CD4-positive, alpha-beta T cell treated with Interleukin-12 subunit alpha and Interleukin-12 subunit beta, for 1 hour (primary cell): ENCODE measurements at places on chromosomes 6 and 20.

- DNase-seq, result peak; percentile 71
Observed at GRCh38 chr6:70369332-70369950, 43.9 kb upstream of the FAM135A start.

- DNase-seq, result no peak
Observed at GRCh38 chr20:14491436-14491835, 154.0 kb upstream of the FLRT3 start.

GRCh38 chr6:140401761-140402160 is 1027.3 kb upstream of the CITED2 start:
- no peak for DNase-seq

GRCh38 chr6:100171533-100172321 is 177.7 kb upstream of the MCHR2 start:
- no peak for DNase-seq

DNA sequence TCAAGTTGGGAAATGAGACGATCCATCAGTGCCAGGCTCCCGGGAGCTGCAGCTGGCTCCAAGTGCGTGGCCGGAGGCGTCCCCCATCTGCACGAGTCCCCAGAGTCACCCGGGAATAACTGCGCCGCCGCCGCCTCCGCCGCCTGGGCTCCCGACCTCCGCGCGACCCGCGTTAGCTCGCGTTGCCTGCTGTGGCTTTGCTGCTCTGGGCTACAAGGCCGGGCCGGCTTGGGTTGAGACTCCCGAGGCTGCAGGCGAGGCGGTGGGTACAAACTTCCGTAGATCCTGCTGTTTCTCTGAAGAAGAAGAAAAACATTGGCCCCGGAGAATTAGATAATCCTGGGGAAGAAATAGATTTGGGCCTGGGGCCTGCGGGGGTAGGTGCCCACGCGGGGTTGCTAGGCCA is 7.4 kb upstream of the LAMP5 start:
- no peak for DNase-seq

DNA sequence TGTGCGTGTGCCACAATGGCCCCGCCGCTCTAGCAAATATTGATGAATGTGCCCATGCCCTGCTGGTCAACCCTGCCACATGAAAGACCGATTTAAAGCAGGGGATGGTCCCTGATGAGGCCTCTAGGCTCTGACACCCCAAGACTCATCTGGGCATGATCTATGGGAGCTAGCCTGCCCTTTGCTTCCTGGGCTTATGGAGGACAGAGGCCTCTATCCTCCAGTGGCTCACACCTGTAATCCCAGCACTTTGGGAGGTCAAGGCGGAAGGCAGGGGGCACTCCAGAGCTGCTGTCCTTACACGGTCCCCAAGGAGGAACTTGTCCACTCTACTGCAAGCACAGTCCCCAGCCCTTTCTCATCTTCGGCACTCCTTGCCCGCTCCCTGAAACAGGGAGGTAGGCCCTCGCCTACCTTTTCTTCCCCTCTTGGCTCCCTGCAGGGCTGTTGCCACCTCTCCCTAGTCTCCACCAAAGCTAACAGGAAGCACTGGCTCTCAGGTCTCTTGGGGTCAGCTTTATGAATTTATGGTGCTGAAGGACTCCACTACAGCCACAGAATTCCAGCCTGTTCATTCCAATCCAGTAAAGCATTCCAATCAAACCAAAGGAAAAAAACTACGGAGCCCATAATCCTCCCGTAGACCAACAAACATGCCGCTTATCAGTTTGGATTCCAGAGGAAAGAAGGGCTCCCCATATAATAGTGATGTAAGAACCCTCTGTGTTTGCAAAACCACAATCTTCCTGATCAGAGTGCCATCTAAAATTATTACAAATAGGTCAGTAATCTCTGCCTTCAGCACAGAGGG is 48.7 kb upstream of the FOXQ1 start:
- DNase-seq, result no peak

DNA sequence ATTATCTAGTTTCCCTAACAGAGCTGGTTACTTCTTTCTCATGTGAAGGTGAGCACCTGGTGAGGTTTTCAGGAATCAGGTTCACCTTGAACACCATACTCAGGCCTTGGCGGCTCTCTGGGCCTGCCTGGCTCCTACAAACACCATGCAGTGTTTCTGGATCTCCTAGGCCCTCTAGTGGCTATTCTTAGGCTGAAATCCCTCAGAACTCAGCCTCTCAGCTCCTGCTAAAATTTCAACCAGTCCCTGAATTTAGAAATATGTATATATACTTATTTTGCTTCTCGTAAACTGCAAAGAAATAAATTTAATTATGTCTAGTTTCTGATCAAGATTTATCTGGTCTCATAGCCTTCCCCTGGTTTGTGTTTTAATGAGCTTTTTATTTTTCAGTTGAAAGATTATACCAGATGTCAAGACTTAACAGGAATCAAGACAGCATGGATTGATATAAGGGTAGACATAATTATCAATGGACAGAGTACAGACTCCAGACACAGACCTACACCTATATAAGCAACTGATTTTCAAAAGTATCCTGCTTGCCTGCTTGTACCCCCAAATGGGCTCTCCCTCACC is 55.9 kb downstream of the ANKEF1 start:
- DNase-seq, result peak; percentile 41

GRCh38 chr6:159425421-159425820 is 256.2 kb downstream of the FNDC1 start:
- no peak for DNase-seq

DNA sequence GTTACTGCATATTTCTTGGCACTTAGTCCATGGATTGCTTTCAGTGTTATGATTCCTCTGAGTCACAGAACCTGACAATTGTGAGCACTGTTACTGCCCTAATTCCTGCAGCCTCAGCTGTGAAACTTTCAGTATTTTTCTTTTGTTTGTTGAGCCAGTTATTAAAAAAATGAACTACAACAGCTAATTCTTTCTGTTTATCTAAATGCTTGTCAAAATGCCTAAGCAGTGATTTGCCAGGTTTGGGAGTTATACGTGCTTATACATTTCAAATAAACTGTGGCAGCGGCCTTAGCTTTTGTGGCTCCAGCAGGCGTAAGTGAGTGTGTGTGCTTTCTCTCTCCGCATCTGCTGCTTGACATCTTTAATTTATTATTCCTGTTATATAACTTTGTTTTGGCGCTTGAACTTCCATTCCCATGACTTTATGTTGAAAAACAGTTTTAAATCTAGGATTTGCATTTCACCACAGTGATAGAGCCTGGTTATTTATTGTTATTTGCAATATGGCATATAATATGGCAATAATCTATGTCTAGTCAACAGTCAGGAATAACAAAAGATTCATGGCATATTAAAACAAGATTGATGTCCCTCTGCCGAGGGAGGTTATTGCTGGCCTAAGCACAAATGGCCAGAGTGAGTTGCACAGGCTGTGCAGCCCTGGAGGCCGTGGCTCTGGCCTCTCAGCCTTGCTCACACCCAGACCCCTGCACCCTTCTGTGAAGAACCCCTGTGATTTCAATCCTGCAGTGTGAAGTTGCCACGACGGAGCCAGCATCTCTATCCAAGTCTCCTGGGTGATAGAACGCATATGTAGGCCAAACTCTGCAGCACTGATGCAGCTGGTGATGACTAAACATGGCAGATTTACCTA is 303.4 kb downstream of the THBS2 start:
- no peak for DNase-seq

DNA sequence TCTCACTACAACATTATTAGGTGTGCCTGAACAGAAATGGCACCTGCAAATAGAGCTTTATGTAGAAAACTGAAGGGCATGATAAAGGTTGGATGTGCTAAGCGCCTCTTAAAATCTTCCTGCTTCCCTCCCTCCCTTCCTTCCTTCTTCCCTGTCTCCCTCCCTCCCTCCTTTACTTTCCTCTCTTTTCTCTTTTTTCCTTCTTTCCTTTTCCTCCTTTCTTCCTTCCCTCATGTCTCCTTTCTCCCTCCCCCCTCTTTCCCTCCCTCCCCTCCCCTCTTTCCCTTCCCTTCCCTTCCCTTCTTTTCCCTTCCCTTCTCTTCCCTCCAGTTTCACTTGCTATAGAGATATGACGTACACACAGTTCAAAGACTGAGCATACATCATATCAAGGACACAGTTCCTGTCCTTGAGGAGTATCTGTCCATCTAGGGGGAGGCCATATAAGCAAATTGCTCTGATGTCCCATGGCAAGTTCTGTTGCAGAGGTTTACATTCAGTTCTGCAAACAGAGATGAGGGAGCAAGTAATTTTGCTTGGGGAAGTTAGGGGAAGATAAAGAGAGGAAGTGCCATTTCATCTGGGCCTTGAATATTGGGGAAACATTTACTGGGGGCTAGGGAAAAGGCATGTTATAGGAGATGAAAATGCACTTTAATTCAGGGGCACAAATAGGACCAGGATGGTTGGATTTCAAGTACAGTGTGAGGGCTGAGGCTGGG is 79.0 kb upstream of the EEF1E1 start:
- DNase-seq, result no peak

- no peak for DNase-seq
Observed at GRCh38 chr20:52294106-52294628, 102.6 kb upstream of the ZFP64 start.

GRCh38 chr6:111550953-111551352 is 54.7 kb downstream of the TRAF3IP2 start:
- DNase-seq, result no peak

DNA sequence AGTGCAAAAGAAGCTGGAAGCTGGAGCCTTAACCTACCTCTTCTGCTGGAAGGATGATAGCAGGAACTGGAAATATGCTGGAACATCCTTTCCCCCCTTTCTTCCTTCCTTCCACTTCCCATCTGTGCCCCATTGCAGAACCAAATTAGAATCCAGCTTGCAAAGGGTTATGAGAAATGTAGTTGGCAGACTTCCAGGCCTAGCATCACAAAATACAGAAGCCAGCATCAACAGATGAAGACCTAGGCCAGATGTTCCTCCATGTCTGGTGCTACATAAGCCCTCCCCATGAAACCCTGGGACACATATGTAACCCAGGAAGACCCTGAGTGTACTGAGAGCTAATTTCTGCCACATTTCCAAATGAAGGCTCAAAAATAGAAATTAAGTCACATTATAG is 40.0 kb upstream of the TFAP2B start:
- no peak for DNase-seq

DNA sequence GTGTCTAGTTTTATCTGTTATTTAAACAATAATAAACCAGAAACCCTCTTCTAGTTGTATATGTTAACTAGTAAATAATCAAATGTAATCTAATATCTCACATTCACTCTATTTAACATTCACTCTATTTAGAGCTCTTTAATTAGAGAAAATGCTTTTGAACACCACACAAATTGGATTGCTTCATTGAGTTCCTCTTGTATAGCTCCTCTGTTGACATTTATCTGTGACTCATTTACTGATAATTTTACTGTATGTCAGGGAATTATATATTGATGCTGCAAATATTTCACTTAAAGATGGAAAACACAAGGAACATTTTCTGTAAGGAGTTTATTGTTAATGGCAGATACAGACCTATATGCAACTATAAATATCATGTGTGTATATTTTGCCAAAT is 594.6 kb downstream of the COL12A1 start:
- no peak for DNase-seq

DNA sequence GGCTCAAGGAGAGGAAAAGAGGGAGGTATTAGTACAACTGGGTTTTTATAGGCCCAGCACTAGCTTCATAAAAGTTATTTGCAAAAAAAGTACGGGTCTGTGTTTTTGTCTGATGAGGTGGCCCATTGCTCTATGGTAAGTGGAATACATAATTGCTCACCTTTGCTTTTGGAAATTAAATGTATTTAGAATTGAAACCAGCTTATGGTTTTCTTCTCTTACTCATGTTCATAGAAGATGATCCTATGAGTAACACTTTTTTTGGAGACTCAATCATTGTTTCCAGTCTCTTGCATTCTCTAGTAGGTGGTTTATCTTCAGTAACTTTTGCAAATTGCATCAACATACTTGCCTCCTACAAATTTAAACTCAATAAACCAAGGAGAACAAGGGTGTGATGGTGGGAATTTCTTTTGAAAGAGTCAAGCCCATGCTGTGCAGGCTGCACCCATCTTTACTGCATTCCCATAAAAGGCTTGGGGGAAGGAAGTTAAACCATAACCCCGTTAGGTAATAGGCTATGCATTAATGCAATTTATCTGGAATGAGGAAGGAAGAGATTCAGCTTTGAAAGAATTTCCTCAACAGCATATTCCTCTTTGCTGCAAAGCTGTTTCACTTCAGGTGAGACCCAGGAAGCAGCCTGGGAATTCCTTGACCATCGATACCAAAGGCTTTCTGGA is 48.5 kb upstream of the EDN1 start:
- no peak for DNase-seq

GRCh38 chr6:48611332-48611731 is 500.3 kb upstream of the PTCHD4 start:
- DNase-seq, result no peak

GRCh38 chr6:56655996-56656395 is 13.3 kb upstream of the DST start:
- DNase-seq, result no peak

DNA sequence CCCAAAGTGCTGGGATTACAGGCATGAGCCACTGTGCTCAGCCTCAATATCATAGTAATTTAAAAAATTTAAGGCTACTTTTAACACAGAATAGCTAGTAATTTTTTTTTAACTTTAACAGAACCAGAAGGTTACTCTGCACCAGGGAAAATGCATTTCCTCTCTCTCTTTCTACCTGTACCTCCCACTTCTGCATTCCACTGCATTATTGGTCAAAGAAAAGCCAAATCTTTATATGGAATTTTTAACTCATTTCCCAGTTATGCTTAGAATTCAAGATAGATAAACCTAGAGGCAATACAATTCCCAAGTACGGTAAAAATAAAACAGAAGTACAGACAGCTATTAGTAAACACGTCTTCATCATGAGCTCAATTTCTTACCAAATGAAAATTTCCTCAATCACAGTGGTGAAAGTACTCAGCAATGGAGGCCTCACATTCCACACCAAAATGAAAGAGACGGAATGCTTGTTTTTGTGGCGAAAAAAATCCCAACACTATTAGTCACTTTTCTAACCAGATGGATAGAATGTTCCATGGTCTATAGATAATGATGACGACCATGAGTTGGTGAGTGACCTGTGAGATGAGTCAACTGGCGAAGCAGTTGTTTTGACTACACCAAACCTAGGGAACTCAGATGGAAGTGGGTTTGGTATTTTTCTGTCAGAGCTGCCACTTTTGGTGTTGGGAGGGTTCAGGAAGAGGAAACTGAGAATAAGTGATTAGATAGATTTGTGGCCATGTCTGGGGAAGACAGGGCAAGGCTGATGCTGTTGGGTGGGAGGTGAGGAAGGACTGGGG is 104.7 kb upstream of the SGK1 start:
- no peak for DNase-seq

DNA sequence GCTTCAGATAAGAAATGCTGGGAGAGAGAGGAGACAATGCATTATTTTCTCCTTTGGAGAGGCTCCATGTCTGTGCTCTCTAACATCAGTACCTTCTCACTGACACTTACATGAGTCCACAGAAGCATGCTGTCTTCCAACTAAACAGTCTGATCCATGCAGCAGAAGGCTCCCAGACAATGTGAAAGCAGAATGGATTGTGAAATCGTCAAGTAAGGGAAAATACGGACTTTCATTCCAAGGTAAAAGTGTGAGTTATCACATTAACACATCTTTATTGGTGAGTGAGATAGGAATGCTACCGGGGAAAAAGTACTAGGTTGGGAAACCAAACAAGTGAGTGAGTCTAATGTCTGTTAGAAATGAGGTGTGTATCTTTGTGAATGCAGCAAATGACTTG is 167.6 kb upstream of the KCNK16 start:
- no peak for DNase-seq
